ENCODE measurements at places on chromosomes 3 and 15.

DNA sequence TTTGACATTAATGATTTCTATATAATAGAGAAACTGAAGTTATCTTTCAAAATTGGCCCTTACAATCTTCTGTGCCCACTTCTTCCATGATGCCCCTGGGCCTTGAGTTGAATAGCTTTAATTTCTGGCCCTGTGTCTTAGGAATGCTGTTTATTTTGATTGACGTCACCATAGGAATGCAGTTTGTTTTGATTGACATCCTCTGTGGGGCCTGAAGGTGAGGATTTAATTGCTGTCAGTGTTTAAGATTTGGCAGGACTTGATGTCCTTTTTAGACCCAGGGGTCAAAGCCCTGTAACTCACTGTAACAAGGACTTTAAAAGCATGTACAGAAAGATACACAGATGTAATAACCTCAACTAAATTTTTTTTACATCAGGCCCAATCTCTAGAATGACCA is 83.3 kb downstream of the GLDN start:
- DNase-seq, result no peak

DNA sequence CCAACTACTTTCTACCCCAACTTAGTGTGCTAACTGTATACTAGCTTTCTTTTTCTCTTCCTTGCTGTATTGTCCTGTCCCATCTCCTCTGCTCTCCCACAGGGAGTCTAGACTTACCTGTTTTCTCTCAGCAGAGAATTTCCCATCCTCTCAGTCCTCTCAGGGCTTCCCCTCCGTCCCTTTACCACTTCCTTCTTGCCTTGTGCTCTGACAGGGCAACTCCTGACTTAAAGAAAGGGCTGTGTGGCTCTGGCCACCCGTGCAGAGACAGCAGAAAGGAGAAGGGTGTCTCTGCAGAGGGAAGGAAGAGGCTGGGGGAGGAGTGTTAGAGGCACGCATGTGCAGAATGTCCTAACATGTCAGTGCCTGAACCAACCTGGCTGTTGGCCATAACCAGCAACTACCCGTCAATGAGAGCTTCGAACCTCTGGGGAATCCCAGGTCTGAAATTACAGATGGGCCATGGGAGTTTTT is at the start of gene GCSAM:
Gene GCSAM (minus strand): TSS at position 274 of the 474 bp plus-strand sequence. CDS start 128 bp downstream, at position 146.
- no peak for DNase-seq

GRCh38 chr3:48404440-48405342 is 25.2 kb downstream of the PLXNB1 start:
- DNase-seq, result no peak

GRCh38 chr3:13497386-13497785 is 17.3 kb downstream of the HDAC11 start:
- DNase-seq, result no peak

DNA sequence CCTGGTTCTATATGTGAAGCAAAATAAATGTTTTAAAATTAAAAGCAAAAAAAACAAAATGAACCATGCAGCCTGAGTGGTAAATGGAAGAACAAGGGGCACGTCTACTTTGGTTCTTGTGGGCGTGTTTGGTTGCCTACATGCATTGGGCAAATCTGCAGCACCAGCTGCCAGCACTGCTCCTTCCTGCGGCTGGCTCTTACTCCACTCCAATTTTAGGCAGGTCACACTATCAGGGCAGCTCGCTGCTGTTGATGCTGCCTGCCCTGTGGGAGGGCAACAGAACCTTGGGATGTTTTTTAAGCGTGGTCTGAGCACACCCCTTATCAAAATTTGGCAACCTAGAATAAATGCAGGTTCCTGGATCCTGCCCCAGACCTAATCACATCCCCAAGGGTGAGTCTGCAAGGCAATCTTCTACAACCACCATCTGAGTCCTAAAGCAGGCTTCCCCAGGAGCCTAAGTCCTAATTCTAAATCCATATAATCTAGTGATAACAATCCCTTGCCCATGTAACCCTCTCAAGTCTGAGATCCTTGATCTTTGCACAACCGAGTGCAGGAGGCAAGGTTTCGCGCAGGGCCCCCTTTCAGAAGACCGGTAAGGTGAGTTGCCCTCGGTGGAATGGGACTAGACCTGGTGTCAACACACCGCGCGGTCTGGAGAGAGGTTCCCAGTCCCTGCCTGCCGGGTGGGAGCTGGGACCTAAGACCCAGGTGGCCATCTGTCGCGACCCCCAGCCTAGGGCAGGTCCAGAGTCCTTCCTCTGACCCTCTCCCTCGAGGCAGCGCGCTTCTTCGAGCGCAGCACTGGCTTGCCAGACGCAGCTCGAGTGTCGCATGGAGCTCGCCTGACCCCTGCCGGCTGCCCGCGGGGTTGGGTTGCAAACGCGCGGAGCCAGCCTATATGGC is 15.9 kb downstream of the IVD start:
- peak; percentile 95 for DNase-seq

DNA sequence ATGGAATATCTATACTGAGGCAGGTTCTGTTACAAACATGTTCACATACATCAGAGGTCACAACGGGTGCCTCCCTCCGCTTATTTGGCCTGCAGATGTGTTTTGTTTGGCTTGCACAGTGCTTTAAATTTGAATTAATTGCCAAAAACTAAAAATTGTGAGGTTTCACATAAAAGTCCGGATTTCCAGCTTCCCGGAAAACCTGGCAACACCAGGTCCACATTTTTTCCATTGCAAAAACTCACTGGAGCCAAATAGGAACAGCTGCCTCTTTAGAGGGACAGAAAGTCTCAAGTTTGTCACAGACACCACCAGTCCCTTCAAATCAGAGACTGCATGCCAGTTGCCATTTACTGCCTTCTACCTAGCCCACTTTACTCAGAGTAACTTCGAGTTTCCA is 205.9 kb upstream of the MDFIC2 start:
- DNase-seq, result no peak

DNA sequence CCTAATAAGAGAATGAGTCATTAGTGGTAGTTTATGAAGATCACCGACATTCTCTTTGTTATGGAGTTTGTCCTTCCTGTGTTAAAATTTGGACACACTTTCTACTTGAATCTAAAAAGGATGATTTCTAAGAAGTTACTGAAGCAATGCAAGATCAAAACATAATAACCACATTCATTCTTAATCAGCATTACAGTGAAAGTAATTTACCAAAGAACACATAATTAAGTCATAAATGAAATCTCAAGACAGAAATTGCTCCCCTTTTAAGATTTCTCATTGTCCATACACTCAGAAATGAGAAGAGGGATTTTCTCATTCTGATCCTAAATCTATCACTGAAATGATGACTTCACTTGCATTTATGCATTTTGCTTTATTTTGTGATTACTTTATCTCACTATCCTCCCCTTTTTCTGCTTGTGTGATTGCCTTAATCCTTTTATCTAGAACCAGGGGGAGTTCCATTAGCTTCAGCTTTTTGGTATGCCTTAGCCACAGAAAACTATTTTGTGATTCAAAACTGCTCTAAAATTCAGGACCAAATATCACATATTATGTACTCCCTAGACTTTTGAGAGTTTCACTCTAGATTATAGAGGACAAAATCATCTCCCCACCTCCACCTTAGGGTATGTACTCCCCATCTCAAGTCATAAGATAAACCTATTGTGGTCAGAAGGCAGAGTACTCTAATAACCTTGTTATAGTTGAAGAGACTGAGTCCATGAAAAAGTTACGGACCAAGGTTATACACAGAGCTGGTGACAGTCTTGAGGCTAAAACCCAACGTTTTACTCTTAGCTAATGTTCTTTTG is 817.6 kb upstream of the CFAP20DC start:
- DNase-seq, result no peak

GRCh38 chr3:62607287-62608029 is 234.1 kb upstream of the FEZF2 start:
- DNase-seq, result no peak

DNA sequence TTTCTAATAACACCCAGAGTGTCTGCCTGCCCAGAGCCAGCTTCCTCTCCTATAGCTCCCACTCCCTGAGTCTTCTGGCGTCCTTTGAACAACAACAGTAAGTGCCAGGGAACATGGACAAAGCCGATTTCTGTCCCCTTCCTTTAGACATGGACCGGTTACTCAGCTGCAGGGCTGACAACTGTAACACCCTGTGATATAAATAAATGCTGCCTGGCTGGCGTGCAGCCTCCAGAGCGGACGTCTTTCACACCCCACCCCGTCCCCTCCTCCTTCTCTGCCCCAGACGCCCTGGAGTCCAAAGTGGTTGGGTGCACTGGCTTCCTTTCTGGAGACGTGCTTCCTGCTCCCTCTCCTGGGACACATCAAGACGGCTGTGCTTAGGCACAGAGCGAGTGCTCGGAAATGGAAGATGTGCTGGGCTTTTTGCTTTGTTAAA is 281.9 kb upstream of the LRRFIP2 start:
- no peak for DNase-seq

DNA sequence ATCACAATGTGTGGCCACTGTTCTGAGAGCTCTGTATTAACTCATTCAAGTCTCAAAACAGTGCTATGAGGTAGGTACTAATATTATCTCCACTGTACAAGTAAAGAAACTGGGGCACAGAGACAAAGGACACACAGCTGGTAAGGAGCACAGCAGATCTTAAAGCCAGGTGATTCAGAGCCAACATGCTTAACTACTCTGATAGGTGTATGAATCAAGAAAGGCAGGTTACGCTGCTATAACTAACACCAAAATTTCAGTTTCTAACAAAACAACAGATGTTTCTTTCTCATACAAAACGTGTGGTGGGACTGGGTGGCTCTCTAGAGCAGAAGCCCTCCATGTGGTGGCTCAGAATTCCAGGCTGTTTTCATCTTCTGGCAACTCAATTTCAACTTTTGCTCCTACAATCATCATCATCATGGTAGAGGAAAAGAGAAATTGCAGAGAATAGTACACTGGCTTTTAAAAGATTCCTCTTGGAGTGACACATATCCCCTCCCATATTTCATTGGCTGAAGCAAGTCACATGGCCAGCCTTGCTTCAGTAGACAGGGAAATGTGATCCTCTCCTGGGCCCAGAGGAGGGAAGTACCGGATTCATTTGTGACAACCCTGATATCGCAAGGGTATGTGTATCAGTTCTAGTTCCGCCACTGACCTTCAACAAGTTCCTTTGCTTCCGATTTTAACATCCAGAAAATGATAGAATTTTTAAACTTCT is 126.2 kb upstream of the PTX3 start:
- DNase-seq, result no peak

- DNase-seq, result no peak
These were observed 21.6 kb downstream of the HAPLN3 start for GRCh38 chr15:88873786-88874185.

DNA sequence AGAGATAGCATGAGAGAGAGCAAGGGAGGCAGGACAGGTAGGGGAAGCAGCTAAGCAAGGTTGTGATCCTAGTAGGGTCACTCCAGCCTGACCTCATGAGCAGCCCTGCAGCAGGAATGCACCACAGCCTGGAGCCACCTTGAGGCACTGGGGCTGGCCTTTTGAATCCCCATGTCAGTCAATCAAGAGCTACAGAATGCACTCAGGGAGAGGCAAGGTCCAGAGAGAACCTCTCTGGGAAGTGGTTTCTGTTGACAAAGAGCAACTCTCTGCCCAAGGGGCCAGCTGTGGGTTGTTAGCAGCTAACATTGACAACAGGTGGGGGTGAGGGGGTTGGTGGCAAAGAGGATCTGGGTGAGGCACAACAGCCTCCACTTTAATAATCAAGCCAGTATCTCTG is 54.6 kb downstream of the TRANK1 start:
- no peak for DNase-seq

GRCh38 chr3:190381441-190381840 is 6.5 kb upstream of the CLDN16 start:
- no peak for DNase-seq

DNA sequence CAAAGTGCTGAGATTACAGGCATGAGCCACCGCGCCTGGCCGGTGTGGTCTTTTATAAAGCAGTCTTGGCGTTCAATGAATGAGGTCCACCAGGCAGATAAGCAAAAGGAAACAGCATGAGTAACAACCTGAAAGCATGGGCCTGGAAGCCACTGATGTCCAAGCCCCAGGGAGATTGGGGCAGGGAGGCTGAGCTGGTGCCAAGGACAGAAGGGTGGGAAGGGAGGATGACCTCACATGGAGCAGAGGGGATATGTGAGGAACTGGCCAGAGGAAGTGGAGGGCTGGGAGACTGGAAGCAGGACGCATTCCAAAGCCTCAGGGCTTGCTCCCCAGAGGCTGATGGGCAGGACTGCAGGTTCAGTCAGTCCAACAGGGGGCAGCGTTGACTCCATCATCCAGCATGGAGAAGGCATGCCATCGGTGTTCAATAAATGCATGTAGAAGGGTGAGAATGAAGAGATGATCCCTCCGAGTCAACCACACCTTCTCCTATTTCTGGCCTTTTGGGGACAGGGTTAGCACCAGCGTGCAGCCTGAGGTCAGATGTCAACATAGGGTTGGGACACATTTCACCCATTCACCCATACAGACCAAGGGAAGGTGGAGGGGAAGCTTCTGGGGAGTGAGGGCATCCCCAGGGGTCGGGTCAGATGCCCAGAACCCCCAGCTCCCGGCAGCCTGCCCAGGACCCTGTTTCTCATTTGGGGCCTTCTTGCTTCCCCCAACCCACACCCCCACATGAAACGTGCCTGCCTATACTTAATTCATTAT is 14.8 kb downstream of the MYL3 start:
- DNase-seq, result no peak

DNA sequence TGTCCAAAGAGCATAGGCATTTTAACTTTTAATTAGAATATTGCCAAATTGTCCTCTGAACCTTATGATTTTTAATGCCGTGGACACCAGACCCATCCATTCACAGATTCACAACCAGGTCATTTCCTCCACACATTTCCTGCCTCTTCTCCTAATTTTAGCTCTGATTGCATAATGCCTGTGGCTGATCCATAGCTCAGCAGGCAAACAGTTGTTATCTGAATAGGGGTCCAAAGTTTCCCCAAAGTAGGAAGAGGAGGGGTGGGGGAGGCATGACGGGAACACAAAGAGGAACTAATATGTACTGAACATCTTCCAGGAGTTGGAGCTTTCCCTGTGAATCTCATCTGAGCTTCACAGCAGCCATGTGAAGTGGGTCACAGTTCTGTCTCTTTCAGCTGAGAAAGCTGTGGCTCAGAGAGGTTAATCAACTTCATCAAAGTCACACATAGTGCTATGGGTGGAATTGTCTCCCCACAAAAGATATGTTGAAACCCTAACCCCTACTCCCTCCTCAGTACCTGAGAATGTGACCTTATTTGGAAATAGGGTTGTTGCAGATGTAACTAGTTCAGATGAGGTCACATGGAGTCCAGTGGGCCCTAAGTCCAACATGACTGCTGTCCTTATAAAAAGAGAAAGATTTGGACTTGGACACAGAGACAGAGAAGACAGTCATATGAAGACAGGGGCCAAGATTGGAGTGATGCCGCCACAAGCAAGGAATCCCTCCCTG is 106.7 kb upstream of the AGBL1 start:
- DNase-seq, result no peak

DNA sequence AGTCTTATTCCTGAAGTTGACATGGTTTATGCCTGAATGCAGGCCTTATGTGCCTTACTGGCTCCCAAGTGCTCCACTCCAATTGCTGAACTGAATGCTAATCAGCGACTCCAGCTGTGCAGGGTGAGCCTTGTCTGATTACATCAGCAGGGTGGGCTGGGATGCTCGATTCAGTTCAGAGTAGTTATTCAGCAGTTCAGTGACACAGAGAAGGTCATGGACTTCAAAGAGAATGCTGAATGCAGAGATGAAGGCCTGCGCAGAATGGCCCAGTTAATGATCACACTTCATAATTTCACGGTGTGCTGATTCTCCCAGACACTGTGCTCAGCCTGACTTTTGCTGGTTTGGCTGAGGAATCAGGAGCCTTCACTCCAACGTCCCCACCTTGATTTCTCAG is 63.6 kb downstream of the CLDN1 start:
- no peak for DNase-seq
